EH (cell line): ENCODE measurements at places on chromosomes 3 and 15.

DNA sequence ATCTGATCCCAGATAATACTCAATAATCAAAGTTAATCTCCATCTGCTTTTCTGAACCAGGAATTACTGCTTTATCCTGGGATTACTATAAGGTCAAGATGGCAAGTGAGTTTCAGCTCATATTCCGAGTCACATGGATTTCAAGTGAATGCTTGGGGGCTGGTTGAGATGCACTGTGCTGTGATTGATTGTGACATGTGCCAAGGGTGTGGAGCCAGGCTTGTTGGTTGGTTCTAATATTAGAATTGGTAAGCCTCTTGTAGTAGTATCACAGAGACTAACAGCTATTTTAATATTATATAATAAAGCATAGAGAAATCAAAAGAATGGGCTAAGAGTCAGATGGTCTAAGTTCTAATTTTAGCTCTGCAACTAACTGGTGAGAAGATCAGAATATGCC is 74.2 kb upstream of the ICE2 start:
- DNase-seq = no peak

DNA sequence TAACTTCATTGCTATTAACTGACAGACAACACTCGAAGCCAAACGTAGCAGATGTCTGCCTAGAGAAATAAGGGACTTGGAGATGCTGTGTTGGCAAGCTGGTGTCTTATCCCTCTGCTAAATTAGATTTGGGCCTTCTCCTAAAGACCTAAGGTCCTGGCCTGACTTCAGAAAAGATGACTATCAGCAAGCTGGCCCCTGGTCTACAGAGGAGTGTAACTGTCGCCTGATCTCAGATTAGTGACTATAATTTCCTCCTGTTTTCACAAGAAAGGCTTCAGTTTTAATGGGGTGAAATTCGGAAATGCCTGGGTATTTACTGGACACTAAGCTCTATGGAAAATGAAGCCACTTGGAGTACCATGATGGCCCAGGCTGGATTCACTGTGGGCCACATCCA is 53.1 kb upstream of the SLC7A14 start:
- no peak for DNase-seq

- no peak for DNase-seq
These were observed 9.2 kb downstream of the ZSCAN2 start for GRCh38 chr15:84609818-84610525.

DNA sequence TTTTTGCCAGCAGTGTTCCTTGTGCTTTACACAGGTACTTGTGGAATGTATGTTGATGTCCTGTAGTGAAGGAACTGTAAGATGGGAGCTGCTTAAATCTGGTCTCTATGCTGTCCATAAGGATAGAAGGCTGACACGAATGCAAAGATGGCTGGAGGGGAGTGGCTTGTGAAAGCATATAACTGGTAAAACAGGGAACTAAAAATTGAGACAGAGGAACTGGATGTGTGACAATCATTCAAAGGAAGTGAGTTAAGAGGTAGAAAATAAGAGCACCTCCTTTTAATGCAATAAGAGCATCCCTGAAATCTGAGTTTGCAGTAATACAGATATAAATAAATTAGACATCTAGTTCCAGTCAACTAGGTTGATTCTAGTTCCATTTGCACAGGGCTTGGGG is 35.2 kb downstream of the RNF13 start:
- no peak for DNase-seq

- DNase-seq = no peak
These were observed 62.0 kb downstream of the ZNF445 start for GRCh38 chr3:44415421-44415820.
